ENCODE measurements at places on chromosomes 5 and 9. TPM values are rescaled to one million over a fixed set of nuclear protein-coding genes. Genes with fewer than 3 reads are reported as not detected.
A peak's percentile ranks its signal among the peaks of the same experiment; 100 is the strongest.

The SYK gene
- not detected for total RNA-seq

The BARHL1 gene
- total RNA-seq: not detected

The RFX3 gene
- 10.5 TPM for total RNA-seq

The NXNL2 gene
- not detected for total RNA-seq

The SCGB3A2 gene
- total RNA-seq: not detected

The STKLD1 gene
- total RNA-seq: 0.77 TPM

The CCDC192 gene
- total RNA-seq: not detected

The CAPSL gene
- not detected for total RNA-seq

The CAMK4 gene
- 8.2 TPM for total RNA-seq

The GNG10 gene
- 33.0 TPM for total RNA-seq

The SMIM33 gene
- not detected for total RNA-seq

The SPATA31C1 gene
- total RNA-seq: not detected

The NAA35 gene
- 22.5 TPM for total RNA-seq

The C9 gene
- total RNA-seq: 0.44 TPM

The IFNA2 gene
- total RNA-seq: not detected

- DNase-seq: peak; percentile 80
Observed at GRCh38 chr9:88775037-88775471, 216.2 kb upstream of the S1PR3 start.

DNA sequence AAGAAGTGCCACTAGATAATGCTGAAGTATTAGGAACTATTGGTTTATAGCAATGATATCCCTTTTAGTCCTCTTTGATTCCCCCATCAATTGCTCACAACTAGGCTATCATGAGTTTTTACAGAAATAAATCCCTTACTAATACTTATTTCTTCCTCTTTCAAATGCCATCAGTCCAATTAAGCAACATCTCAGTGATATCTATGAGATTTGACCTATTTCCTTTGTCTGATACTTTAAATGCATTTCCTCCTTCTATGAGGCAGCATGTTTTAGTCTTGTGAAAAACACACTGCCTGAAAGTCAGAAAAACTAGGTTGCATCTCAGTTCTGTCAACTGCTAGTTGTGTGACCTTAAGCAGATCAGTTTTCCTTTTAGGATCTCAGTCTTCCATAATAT lies 101.6 kb downstream of the FBXW11 start:
- DNase-seq: no peak

- peak; percentile 66 for DNase-seq
Observed at GRCh38 chr5:73448463-73449136, at the start of gene FOXD1. Gene FOXD1, minus strand, starts transcription at chr5:73448777. Its CDS starts 415 bp downstream, at chr5:73448362.

DNA sequence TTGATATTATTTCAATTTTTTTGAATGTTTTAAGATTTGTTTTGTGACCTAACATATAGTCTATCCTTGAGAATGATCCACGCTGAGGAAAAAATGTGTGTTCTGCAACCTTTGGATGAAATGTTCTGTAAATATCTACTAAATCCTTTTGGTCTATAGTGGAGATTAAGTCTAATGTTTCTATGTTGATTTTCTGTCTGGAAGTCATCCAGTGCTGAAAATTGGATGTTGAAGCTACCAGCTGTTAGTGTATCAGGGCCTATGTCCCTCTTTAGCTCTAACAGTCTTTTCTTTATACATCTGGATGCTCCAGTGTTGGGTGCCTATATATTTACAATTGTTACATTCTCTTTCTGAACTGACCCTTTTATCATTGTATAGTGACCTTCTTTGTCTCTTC lies 422.3 kb downstream of the TMEM232 start:
- no peak for DNase-seq

DNA sequence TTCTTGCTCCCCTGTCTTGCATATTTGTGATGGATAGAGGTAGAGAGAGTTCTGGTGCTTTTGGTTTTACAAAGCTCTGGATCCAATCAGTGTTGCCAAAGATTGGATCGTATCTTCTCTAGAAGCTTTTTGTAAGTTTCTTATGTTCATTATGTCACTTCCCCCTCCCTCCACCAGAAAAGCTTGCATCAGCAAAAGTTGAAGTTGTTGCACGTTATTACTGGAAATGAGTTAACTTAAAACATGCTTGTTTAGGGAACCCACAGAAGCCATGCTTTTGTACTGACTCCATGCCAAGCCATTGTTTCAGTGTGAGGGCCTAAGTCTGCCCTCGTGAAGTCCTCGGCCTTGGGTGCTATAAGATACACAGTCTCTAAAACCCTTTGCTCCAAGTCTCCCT lies 186.5 kb downstream of the ERCC6L2 start:
- peak; percentile 19 for DNase-seq

DNA sequence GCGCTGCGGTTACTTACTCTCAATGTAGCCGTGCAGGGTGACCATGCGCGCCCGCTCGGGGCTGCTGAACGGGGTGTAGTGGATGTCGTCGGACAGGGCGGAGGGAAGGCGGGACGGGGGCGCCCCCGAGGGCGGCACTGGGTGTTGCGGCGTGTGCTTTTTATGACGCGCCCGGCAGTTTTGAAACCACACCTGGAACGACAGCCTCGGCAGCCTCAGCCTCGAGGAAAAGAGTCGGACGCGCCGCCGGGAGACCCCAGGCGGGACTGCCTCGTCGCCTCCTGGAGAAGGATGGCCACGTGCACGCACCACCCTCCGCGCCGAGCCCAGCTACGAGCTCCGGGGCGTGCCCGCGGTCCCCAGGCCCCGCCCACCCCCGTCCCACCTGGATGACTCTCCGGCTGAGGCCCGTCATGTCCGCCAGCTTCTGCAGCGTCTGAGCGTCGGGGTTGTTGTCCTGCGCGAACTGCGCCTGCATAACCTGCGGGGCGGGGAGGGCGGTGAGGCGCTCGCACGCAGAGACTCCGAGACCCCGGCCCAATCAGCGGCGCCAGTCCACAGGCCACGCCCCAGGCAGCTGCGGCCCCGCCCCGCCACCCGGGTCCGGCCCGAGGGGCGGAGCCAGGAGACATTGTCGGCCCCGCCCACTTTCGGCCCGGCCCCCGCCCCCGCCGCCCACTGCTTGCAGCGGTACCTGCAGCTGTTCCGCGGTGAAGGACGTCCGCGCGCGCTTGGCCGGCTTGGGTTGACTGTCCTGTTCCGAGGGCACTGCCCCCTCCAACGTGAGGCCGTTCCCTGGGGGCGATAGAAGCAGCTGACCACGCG lies 15.0 kb downstream of the LHX6 start:
- no peak for DNase-seq

GRCh38 chr5:178307267-178308045 lies 74.9 kb upstream of the PHYKPL start:
- no peak for DNase-seq

- DNase-seq: peak; percentile 58
Observed at GRCh38 chr9:27726244-27727081, 153.2 kb upstream of the C9orf72 start.

GRCh38 chr5:16983022-16983639 lies 47.0 kb upstream of the MYO10 start:
- DNase-seq: peak; percentile 75

- no peak for DNase-seq
Observed at GRCh38 chr9:137237759-137238726, 3.0 kb upstream of the TUBB4B start.

DNA sequence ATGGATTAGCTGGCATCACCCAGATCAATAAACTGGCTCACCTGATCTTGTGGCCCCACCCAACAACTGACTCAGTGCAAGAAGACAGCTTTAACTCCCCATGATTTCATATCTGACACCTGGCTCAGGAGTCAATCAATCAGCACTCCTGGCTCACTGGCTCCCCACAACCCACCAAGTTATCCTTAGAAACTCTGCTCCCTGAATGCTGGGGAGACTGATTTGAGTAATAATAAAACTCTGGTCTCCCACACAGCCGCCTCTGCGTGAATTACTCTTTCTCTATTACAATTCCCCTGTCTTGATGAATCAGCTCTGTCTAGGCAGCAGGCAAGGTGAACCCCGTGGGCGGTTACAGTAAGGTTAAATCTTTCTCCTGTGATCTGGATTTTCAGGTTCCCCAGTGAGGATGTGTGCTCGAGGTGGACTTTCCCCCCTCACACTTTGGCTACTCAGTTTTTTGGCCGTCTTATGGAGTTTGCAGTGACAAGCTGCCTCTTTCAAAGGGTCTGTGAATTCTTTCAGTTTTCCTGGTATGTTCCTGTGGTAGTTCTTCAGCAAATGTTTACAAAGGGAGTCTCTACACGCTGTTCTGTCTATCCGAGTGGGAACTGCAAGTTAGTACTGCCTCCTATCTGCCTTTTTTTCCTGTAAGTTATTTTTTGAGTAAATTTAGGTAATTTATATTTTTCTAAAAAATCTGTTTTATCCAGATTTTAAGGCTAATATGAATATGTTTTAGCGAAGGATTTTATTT lies 500.2 kb upstream of the NUDT12 start:
- DNase-seq: no peak

DNA sequence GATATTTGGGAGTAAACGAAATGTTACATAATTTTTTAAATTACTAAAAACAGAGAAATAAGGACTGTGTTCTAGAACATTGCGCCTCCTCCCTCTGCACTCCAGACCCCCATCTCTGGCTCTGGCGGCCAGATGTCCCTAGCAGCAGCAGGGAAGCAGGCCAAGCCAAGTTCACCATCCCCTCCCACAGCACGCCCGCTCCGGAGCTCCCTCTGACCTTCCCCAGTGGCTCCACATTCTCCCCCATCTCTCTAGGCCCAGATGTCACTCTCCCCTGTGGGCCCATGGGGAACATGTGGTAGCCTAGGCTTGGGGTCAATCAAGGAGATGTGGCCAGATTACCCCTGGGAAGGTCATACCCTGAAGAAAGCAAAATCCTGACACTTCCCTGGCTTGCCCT lies 6.3 kb upstream of the WNK2 start:
- DNase-seq: no peak

DNA sequence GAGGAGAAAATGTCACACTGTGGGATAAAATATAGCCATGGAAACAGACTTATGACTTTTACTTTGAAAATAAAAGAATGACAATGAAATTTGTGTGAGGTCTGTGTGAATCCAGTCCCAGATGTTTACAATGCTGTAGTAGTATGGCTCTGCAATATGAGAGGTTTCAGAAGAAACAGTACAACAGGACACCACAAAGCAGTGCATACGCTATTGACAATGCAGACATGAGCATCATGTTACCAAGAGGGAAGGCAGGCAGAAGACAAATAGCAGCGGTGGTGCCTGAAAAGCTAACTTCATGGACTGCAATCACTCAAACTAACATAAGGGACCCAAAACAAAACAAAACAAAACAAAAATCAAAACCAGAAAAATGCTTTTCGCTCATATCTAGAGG lies 1.8 kb downstream of the FGF10 start:
- DNase-seq: no peak

- DNase-seq: no peak
Observed at GRCh38 chr5:95841914-95842812, 19.6 kb upstream of the GLRX start.

GRCh38 chr5:132067451-132067850 lies 6.1 kb upstream of the CSF2 start:
- no peak for DNase-seq

GRCh38 chr5:5005353-5005752 lies 134.8 kb upstream of the ADAMTS16 start:
- DNase-seq: no peak

GRCh38 chr5:68041293-68041692 lies 174.3 kb upstream of the PIK3R1 start:
- no peak for DNase-seq

- DNase-seq: no peak
Observed at GRCh38 chr9:113166039-113166438, 15.2 kb downstream of the SLC31A2 start.

DNA sequence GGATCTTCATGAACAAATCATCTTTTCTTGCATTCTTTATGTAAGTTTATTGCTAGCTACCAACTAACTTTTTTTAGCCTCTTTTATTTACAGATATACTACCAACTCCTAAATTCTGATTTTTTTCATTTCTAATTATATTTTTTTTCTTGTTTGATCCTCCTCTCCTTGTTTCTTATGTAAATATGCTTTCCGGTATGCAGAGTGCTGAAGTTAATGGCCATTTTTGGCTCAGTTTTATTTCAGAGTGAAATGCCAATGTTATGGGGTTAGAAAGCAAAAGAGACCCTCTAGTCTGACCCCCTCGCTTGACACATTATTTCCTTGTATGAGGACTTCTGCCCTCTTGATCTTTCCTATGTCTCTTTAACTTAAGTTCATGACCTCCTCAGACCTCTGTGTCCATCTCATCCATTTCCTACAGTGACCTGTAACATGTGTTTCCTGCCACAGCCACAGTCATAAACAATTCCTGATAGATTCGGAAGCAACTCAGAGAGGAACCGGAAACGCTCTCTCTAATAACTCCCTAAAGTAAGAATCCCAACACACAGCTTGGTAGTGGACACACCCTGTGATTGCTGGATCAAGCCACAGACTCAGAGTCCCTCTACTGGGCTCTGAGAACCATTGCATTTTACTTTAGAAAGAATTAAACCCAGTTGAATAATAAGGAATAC lies 42.9 kb upstream of the AFAP1L1 start:
- DNase-seq: peak; percentile 84

- no peak for DNase-seq
Observed at GRCh38 chr9:34862043-34862442, 96.0 kb upstream of the PHF24 start.

DNA sequence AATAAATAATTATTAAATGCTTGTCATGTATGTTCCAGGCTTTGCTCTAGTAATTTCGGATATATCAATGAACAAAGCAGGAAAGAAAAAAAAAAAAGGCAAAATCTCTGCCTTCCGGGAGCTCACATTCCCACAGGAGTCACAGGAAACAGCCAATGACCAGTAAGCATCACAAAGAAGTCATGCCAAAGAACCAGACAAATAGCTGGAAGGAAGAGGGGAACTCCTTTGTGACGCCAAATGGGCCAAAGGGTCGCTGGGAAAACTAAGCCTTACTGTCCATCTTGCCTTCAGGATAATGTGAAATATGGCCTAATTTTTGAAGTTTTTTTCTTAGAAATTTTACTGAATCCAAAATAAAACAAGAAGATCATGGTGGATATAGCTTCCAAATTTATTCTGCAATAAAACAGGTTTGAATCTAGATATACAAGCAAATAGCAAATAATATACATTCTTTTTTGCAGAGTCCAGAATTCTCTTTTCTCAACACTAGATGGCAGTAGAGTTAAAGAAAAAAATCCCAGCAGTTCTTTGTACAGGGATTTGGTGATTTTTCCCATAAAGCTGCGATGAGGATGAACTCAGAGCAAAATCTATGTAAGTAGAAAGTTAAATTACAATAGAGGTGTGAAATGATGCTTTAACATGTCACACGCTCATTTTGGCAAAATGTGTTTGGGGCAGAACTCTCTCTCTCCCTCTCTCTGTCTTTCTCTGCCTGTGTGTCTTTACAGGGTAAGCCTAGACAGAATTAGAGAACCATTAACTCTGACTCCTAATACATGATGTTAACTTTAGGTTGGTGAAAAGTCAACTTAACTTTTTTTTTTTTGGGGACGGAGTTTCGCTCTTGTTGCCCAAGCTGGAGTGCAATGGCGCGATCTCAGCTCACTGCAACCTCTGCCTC lies 60.0 kb upstream of the TUT7 start:
- DNase-seq: peak; percentile 47

- peak; percentile 57 for DNase-seq
Observed at GRCh38 chr5:139392678-139393496, 2.0 kb downstream of the PROB1 start.

DNA sequence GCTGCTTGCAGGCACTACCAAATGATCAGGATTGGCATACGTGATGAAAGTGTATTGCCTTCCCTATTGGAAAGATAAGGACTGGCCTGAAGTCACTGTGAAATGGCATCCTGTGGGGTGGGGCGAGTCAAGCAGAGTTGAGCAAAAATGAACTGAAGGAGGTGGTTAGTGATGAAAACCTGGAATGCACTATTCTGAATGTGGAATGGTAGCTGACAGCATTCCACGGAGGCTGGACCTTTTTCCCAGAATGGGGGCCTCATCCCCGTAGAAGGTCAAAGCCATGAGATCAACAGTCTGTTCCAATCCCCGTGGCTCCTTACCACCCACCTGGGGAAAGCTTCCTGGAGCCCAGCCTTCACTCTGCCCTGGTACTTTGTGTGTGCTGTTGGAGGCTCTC lies 37.7 kb downstream of the ASS1 start:
- DNase-seq: no peak

All from endothelial cell of umbilical vein (primary cell).